NCI-H2081 (cell line): ENCODE measurements at places on chromosomes 4 and X.

GRCh38 chr4:5823542-5824211 lies 69.2 kb downstream of the CRMP1 start:
- no peak for DNase-seq

- DNase-seq, result no peak
These were observed 156.2 kb upstream of the PPP1R2C start for GRCh38 chrX:42934020-42934726.

DNA sequence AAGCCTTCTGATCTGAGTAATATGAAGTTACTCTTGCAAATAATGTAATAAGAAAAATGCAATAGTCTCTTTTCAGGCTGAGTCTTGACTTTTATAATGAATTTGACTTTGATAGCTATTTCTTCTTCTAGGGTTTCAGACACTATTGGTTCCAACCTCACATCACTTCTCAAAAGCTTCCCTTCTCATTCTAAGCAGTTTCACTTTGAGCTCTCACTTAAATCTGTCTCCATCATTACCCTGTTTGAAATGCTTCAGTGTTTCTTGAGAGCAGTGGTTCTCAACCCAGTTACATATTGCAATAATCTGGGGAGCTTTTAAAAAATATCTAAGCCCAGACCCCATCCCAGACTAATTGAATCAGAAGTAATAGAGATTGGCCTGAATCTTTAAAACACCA lies 40.5 kb upstream of the BMP2K start:
- DNase-seq, result no peak

- DNase-seq, result no peak
These were observed 50.8 kb upstream of the ADGRL3 start for GRCh38 chr4:61149278-61149677.

DNA sequence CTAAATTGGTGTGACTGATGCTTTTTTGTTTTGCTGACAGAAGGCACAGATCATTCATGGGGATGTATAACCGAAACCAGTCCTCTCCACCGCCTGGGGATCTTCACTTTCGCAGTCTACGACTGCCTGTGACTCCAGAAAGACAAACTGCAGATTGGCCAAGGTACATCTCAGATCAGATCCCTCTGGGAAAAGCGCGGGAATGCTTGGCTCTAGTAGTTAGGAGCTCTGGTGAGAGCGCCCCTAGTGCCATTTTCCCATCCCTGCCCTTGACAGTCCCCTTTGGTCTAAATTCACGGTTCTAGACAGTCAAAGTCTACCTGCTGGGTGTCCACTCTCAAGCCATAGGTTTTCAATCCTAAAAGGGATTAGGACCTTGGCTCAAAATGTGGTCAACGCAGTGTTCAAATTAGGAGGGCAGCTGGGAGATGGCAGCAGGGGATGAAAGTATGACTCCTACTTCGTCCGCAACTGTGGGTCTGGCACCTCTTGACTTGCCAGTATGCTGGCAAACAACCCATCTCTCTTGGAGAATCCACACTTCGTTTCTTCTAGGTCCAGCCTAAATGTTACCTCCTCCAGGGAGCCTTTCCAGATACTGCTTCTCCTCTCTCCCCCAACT lies 6.9 kb upstream of the HAND2 start:
- no peak for DNase-seq

DNA sequence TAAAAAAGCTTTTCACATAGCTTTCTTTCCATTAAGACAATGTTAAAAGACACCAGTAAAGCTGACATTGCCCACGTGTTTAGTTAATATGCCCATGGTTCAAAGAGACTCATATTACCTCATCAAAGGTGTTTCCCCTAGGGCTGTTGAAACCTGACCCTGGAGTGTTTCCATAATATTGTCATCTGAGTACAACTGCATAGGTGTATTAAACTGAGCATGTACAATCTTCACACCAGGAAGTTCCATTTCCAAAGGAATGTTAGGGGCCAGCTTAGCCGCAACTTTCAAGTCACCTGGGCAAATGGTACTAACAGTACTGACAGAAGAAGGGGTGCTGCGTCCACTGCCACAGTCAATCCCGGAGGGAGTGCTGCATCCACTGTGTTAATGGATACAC lies 27.1 kb downstream of the PDLIM3 start:
- peak; percentile 56 for DNase-seq

- DNase-seq, result no peak
These were observed 218.7 kb upstream of the SPOCK3 start for GRCh38 chr4:167452922-167453430.

DNA sequence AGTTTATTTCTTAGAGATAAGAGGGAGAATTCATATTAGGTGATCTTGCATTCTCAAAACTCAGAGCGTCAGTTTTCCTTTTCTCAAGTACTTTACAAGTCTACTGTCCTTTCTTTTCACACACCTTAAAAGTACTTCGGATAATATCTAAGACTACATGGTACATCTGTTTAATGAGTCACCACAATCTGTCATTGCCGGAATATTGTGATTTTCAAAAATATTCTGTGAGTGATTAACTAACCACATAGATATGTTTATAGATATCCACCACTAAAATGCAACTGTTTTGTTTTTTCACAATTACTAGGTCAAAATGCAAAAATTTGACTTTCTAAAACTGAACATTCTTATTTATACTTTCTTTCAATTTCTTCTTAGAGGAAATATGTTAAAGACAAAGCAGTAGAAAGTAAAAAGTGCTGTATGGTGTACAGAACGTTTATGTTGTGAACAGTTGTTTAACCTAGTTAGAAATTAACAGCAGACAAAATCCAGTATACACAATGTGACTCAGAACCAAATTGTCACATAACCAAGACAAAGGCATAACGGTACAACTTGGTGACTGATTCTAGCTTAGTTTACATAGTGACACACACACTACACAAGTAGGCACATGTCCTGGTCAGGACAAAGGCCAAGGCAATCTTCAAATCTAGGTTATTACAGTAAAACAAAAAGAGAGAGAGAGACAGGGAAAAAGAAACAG lies 482.9 kb downstream of the NAF1 start:
- no peak for DNase-seq

GRCh38 chr4:37780444-37781130 lies 45.9 kb upstream of the PGM2 start:
- no peak for DNase-seq

- DNase-seq, result no peak
These were observed 4.2 kb upstream of the CUL4B start for GRCh38 chrX:120564925-120565324.

GRCh38 chr4:142130666-142131065 lies 494.3 kb downstream of the IL15 start:
- no peak for DNase-seq

DNA sequence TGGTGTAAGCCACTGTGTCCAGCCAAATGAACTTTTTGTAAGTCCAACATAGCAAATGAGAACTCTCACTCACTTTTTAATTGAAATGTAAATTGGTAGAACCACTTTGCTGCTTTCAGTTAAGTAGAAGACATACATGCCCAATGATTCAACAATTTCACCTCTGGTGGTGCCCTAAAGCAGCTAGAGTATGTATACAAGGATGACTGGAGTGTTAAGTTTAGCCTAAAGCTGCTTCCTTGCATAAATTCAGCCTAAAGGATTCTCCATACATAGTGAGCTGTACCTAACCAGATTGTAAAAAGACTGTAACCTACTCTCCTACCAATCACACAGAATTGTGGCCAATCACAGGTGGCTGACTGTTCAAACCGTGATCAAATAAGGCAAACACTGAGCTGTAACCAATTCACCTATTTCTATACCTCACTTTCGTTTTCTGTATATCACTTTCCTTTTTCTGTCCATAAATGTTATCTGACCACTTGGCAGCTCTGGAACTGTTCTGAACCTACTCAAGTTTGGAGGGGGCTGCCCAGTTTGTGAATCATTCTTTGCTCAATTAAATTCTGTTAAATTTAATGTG lies 39.9 kb downstream of the PDS5A start:
- DNase-seq, result no peak

DNA sequence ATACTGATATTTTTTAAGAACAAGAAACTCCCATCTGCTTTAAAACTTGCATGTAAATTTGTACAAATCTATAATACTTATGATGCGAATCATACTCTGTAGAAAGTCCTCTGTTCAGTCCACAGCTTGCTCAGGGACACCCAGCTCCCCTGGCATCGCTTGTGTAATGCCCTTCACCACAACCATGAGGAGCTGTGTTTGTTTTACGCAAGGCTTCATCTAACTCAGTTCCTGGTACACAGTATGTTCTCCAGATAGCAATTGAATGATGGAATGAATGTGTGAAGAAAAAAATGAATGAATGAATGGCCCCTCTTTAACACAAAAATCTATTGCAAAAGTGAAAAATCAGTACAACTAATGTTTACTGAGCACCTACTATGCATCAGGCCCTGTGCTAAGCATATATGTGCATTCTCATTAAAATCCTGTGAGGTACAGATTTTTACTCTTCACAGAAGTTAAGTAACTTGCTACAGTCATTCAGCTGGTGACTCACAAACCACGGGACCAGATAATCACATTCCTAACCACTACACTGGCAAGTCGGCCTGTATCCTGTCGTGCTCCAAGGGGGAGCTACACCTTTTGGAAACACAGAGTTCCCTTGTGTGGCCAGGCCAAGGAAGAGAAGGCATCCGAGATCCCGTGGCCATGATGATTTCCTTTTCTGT lies 58.7 kb upstream of the KDR start:
- no peak for DNase-seq

GRCh38 chrX:132226169-132226568 lies 6.9 kb upstream of the RAP2C start:
- DNase-seq, result no peak

GRCh38 chr4:120062663-120063195 lies 3.9 kb downstream of the MAD2L1 start:
- DNase-seq, result no peak

GRCh38 chr4:22215084-22215483 lies 266.5 kb upstream of the KCNIP4 start:
- DNase-seq, result no peak
